Psoas muscle (tissue), 8 donors: ENCODE measurements at places on chromosomes 6 and 20. TPM values are rescaled to one million over a fixed set of nuclear protein-coding genes. Genes with fewer than 3 reads are reported as not detected.

Gene MATN4
- polyA plus RNA-seq, result not detected

Gene WDR27
- polyA plus RNA-seq, result 5.5 TPM

Gene LINC00237
- not detected for polyA plus RNA-seq

Gene KIAA1755
- polyA plus RNA-seq, result 0.20 TPM

Gene DPPA5
- polyA plus RNA-seq, result not detected

Gene SPATA25
- polyA plus RNA-seq, result 1.6 TPM

Gene SRSF12
- 0.09 TPM for polyA plus RNA-seq

Gene NKX2-4
- not detected for polyA plus RNA-seq

Gene LAMA2
- polyA plus RNA-seq, result 12.3 TPM

Gene BPIFB2
- polyA plus RNA-seq, result not detected

Gene OPN5
- polyA plus RNA-seq, result 0.09 TPM
